ENCODE measurements at places on chromosomes 16 and 17.

- DNase-seq: no peak
Observed at GRCh38 chr17:82878527-82878926, 38.7 kb upstream of the ZNF750 start.

DNA sequence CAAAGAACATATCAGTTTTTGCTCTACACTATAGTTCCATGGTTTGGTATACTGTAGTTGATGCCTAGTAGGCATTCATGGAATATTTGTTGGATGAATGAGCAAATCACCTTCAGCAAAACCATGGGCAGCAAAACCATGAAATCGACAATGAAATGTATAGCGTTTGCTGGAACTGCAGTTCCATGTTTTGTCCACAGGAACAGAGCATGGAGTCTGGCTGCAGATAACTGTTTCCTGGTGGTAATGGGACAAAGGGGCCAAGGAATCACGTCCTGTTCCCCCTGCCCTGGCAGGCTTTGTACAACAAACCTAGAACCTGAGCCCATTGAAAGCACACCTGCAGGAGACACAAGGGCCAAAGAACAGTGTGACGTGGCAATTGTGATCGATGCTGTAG lies 101.1 kb downstream of the USP31 start:
- DNase-seq: no peak

- peak; percentile 7 for DNase-seq
Observed at GRCh38 chr16:65315081-65315780, 193.4 kb upstream of the CDH11 start.

GRCh38 chr17:63641692-63642448 lies 19.7 kb downstream of the MAP3K3 start:
- DNase-seq: peak; percentile 68

Measured in globus pallidus (tissue), 1 donor.